Stimulated activated CD4-positive, alpha-beta T cell treated with anti-CD3 and anti-CD28 coated beads, Interleukin-15, amount 100 ng/mL, for 1 hour (primary cell): ENCODE measurements at places on chromosomes 16 and 17.

DNA sequence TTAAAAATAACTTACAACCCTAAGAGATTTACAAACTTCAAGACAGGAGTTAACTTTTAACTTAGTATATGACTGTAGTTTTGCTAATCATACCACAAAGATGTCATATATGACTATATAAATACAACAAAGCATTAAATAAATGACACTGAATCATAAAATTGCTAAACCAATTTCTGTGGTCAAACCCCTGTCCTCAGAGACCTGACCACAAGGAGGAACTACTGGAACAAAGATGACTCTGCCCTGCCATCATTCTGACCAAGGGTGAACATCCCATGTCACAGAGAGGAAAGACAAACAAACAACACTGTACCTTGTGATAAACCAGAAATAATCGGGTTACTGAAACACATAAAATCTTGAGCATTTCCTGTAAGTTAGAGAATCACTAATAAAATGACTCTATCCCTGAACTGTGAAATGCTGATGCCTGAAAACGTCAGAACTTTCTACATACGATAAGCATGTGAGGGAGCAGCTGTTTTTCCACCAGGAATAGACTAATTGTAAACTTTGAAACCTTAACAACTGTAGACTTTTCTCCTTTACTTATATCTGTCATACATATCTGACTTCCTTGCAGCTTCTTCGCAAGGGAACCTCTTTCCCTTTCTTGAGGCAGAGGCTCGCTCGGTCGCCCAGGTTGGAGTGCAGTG lies 47.9 kb downstream of the WDR59 start:
- DNase-seq: no peak

GRCh38 chr16:11857161-11857560 lies 5.8 kb upstream of the RSL1D1 start:
- DNase-seq: no peak

GRCh38 chr17:75003070-75003956 lies 9.2 kb upstream of the MRPL58 start:
- DNase-seq: no peak

GRCh38 chr16:53429221-53429943 lies 4.9 kb upstream of the RBL2 start:
- no peak for DNase-seq

DNA sequence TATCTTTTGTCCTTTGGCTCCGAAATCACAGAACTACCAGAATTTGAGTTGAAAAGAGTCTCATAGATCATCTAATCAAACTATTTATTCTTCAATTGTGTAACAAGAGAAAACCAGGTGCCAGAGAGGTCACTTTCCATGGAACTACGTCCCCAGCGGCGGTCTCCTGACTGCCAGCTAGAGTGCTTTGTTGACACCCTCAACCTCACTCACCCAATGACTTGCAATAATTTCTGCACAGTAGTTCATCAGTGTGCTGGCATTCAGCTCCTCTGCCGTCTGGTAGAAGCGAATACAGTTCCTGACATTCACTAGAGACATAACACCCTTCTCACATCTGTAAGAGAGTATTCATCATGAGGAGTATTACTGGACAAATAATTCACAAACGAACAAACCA lies 54.2 kb downstream of the ANKFY1 start:
- no peak for DNase-seq

DNA sequence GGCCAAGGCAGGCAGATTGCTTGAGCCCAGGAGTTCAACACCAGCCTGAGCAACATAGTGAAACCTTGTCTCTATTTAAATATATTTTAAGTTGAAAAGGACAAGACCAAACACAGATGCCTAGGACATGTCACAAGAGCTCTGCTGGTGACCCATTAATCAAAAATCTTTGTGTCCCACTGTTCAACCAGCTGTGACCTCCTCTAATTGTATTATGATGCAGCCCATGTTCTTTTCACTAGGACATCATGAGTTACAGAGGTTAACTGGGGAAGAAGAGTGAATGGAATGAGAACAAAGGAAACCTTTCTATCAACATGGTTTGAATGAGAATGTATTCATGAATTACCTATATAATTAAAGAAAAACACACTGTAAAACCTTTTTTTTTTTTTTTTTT lies 7.0 kb downstream of the EFTUD2 start:
- DNase-seq: no peak

DNA sequence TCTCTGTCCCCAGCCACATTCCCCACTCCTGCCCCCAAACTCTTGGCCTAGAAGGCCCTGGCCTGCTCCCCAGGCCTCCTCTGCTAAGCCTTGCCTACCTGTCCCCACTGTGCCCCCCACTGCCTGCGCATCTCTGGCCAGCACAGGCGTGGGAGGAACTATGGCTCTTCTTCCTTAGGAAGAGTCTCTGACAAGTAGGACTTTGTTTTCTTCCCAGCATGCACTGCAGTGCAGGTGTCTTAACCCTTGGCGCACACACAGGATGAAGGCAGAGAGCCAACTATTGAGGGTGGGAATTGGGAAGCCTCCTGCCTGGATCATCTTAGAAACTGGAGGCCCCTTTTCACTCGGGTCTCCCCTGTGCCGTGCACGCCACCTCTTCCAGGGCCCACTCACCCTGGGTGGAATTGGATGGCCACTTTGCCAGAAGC lies 3.6 kb downstream of the AMDHD2 start:
- no peak for DNase-seq

DNA sequence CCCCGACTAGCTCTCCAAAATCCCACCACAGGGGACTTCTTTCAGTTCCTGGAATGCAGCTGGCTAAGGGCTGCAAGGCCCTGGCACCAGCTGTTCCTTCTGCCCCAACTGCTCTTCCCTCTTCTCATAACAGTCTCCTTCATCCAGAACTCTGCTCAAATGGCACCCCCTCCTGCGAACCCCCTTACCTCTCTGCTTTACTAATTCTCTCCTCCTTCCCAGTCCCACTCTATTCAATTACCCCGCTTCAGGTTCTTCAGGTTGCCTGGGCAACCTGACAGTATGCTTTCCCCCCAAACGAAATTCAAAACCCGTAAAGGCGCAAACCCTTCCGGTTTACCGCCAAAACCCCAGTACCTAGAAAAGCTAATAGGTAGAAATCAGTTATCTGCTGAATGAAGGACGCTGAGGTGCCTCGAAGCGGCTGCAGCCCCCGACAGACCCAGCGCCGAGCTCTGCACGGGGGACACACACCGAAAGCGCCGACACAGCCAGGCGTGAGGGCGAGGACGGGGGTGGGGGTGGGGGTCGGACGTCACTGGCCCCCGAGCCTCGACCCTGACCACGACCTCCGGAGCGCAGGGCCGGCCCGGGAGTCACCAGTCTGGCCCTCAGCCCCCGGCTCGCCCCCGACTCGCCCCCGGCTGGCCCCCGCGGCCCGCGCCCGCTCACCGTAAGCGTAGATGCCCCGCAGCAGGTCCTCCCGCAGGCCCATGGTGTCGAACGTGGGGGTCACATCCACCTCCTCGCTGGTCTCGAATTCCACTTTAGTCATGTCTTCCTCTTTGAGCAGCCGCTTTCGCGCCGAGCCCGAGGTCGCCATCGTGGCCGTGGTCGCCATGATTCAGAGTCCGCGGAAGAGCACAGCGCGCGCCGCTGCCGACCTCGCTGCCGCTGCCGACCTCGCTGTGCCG lies 550 bp downstream of the EIF4A3 start:
- no peak for DNase-seq

GRCh38 chr16:1791943-1792812 lies 1.3 kb downstream of the IGFALS start:
- DNase-seq: no peak

- no peak for DNase-seq
Measured at GRCh38 chr17:77214743-77215142, 74.0 kb downstream of the SEC14L1 start.

DNA sequence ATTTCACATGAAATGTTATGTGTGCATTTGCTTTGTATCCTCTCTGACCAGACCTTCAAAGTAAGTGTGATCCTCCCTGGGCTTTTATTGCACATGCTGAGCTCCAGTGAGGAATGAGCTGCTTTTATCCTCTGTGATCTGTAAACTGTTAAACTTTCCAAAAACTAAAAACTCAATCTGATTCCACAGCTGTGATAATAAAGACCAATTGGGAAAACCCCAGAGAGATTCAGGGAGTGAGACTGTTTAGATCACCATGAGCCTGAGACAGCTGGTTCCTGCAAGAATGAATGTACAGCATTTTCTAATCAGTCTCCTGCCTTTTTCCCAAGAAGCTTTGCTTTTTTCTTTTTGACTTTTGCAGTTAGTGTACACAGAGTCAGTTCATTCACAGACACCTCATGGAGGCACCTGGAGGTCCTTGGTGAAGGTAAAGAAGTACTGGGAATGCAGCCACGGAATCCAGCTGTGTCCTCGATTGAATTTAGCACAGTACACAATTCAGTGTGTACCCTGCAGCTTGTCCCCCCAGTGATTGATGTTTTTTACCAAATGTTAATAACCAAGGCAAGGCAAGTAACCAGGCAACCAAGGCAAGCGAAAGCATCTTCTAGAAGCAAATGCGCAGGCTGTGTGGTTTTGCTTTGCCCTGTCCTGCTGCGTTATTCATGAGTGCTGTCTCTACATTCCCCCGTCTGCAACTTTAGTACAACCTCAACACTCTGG lies 182.6 kb downstream of the LGALS9B start:
- no peak for DNase-seq
